Karpas-422 (cell line): ENCODE measurements at places on chromosomes 11 and 22. TPM values are rescaled to one million over a fixed set of nuclear protein-coding genes. Genes with fewer than 3 reads are reported as not detected.

The JAML gene
- 5.4 and 9.1 TPM in 2 replicates for total RNA-seq

The OOSP3 gene
- total RNA-seq, result not detected in 2 replicates

The SUSD2 gene
- 0.14 and 0.26 TPM in 2 replicates for total RNA-seq

The CASP1 gene
- 3.9 and 8.0 TPM in 2 replicates for total RNA-seq

The PLEKHB1 gene
- total RNA-seq, result 3.1 and 6.0 TPM in 2 replicates

DNA sequence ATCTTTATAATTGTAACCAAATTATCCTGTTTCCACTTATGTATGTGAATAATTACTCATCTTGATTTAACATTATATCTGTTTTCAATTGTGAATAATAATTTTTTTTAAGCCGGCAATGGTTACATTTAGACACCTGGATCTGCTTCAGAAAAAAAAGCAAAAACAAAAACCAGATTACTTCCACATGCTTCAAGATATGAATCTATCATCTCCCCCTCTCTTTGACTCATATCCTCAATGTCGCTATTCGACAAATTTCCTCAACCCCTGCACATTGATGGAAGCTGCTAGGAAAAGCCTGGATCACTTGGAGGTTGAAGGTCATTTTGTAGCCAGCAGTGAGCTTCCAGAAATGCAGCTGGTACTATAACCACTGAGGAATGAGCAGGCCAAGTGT, 42.7 kb downstream of the SLC1A2 start:
- DNase-seq, result no peak

DNA sequence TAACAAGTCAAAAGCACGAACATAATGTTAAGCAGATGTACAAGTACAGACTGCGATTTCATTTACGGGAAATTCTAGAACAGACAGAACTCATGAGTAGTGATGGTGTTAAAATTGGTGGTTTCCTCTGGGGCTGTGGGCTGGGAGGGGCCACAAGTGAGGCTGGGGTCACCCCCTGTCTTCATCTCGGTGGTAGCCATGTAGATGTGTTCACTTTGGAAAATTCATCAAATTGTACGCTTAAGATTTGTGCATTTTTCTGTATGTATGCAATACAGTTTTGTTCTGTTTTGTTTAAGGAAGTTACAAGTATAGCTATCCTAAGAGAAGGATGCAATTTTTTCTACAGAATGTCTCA, 504 bp upstream of the ASCC2 start:
- no peak for DNase-seq

DNA sequence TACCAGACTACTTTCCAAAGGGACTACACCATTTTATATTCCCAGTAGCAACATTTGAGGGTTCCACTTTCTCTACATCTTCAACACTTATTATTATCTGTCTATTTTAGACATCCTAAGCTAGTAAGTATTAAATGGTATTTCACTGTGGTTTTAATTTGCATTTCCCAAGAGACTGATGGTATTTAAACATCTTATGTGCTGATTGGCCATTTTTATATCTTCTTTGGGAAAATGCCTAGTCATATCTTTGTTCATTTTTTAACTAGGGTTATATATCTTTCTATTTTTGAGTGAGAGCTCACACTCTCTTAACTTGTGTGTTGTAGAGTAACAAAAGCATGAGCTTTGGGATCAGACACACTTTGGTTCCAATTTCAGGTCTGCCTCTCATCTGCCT, 73.7 kb downstream of the PRCP start:
- DNase-seq, result peak; percentile 57

DNA sequence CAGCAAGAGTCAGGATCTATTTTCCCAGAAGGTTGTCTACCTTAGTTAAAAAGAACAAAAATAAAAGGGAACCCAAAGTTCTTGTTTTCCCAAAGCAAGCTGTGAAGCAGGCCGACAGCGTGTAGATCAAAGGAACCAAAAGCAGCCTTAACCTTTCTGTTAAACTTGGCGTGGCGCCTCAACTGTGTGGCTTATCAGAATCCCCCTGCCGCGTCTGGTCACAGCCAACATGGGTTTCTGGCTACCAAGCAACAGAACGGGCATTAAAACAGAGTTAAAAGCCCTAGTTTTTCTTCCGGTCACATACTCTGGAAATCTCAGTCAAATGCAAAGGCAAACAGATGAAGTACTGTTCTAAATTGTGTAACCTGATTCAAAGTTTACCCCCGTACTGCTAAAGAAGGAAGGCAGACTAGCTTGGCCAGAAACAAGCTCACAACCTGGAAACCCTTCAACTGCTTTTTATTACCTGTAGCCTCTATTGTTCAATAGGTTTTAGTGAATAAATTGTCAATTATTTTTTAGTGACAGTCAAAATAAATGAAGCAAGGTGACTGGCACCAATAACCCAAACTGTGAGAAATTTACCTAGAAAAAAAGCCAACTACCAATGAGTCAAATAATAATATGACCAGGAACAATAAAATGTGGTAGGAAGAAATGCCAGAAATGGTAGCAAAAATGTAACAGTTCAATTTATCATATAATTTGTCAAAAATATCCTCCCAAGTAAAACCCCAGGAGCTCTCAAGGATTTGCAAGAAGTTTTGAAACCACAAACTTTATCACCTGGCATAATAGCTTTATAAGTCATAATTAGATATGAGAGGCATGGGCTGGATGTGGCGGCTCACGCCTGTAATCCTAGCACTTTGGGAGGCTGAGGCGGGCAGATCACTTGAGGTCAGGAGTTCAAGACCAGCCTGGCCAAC, 21.4 kb downstream of the CHKA start:
- DNase-seq, result no peak

GRCh38 chr11:41970681-41971080, 511.2 kb upstream of the LRRC4C start:
- DNase-seq, result no peak

- no peak for DNase-seq
Measured at GRCh38 chr11:79088967-79089366, 351.9 kb downstream of the TENM4 start.

- DNase-seq, result no peak
Measured at GRCh38 chr11:130808541-130808940, 107.7 kb downstream of the SNX19 start.

- DNase-seq, result no peak
Measured at GRCh38 chr11:22006901-22007300, 186.0 kb upstream of the ANO5 start.

DNA sequence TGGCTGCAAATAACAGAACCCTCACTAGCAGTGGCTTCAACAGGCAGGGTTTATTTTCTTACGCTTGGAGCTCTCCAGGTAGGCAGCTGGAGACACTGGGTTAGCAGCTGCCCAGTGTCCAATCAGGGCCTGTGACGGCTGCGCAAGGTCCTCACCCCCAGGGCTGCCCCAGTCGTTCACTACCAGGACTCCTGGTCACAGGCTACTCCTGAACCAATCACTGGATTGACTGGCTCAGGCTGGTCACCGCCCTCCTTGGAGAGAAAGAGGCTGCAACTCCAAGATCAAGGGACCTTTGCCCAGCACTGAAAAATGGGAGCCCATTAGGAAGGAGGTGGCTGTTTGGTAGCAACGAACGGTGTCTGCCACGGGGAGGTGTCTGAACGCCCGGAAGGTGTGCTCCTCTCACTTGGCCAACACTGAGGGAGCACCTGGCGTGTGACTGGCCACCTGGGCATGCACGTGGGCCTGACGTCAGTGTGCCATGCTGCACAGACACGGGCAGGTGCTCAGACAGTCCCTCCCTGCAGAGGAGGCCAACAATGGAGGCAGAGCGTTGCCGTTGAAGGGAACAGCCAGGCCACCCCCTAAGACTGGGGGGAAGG, 5.1 kb downstream of the ARSA start:
- DNase-seq, result no peak

GRCh38 chr22:30485362-30485988, 13.7 kb upstream of the SEC14L3 start:
- DNase-seq, result peak; percentile 83

DNA sequence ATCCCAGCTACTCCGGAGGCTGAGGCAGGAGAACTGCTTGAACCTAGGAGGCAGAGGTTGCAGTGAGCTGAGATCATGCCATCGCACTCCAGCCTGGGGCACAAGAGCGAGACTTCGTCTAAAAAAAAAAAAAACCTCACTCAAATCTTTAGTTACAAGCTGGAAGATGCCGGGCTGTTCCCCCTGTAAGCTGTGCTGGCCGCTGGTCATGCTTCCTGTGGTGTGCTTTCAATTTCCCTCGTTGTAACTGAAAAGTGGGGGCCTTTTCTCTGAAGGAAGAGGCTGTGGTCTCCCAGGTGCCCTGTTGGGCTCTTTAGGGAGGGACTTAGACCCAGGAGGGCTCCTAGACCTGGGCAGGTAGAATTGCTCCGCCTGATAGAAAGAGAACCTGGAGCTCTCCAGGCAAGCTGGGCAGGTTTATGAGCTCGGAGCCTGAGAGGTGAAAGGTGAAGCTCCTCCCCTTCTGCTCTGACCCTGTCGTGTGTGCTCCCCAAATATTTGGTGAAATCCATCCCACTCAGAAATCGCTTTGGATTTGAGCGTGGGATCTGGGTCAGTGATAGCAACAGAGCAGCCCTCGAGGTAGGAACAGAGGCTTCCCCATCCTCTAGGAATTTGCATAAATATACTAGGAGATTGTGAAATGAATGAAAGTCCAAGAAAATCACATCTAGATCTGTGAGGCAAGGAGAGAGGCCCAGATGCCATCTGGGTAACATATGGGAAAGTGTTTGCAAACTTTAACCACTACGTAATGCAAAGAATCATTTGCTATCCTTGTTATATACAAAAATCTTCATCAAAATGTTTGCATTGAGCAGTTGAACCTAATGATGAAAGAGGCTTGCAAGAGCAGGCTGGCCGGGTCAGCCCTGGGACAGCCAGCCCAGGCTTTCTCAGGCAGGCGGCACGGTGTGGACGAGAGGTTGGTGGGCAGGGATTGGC, 154.3 kb downstream of the FBXO7 start:
- no peak for DNase-seq

- DNase-seq, result no peak
Measured at GRCh38 chr11:22466351-22466750, 128.2 kb downstream of the SLC17A6 start.

DNA sequence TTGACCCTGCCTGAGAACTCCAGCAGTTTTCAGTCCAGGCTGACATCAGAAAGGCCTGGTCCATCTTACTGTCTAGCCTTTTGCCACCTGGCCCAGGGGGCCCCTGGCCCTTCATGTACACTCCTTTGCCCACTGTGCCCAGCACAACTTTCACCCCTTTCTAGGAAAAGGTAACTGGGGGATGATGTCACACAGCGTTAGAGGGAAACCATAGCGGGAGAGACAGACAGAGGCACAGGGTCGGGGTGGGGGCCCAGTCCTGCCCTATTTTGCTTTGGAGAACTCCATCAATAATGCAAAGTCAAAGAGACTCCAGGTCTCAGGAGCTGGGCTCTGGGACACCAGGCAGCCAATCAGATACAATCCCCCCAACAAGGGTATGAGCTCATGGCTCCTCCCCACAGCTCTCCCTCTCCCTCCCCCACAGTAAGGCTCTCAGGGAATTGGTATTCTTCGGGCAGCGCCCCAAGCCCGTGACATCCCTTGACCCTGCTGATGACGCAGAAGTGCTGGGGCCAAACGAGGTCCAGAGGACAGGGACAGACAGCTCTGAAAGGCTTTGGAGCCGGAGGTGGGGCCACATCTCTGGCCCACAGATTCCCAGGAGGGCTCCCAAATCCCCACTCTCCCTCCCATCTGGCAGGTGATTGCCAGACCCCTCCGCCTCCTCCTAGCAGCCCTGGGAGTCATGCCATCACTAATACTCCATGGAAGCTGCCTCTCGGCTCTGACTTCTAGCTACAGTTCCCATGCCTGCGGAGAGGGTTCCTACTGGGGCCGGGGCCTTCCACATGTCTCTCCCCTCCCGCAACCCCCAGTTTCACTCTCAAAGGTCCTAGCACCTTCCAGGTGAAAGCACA, 5.9 kb downstream of the USP2 start:
- DNase-seq, result no peak

- peak; percentile 95 for DNase-seq
Measured at GRCh38 chr11:119018074-119018938, at the start of the genes RPS25 and TRAPPC4. Gene RPS25, minus strand, starts transcription at chr11:119018343. Its CDS starts 59 bp downstream, at chr11:119018284. Gene TRAPPC4, plus strand, starts transcription at chr11:119018766. Its CDS starts 30 bp downstream, at chr11:119018796.

- DNase-seq, result no peak
Measured at GRCh38 chr11:22479971-22480720, 142.0 kb downstream of the SLC17A6 start.

DNA sequence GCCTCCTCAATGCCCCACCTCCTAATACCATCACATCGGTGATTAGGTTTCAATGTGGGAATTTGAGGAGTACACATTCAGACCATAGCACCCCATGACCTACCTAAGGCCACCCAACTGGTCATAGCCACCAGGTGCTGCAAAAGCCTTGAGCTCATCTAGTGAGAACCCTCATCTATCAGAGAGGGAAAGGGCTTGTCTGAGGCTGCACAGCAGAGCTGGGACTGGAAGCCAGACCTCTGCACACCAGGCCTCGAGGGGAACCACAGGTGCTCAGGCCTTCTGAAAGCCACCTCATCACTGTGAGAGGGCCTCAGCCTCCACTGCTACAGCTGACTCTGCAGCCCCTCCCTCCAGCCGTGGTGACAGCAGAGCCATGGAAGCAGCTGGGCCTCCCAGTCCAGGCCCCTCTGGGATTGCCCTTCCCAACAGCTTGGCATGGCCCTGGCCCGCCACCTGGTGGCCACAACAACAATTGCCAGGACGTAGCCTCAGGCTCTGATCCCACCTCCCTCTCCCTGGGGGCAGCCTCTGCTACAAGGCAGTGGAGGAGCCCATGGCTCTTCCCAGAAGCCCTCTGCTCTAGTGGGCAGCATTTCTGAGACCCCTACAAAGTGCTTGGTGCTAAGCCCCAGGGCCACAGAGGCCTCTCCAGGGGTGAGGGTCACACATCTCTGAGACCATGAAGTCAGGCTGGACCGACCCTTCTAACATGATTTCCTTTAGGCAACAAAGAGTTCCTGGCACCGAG, 41.0 kb upstream of the PRDM11 start:
- DNase-seq, result peak; percentile 83

DNA sequence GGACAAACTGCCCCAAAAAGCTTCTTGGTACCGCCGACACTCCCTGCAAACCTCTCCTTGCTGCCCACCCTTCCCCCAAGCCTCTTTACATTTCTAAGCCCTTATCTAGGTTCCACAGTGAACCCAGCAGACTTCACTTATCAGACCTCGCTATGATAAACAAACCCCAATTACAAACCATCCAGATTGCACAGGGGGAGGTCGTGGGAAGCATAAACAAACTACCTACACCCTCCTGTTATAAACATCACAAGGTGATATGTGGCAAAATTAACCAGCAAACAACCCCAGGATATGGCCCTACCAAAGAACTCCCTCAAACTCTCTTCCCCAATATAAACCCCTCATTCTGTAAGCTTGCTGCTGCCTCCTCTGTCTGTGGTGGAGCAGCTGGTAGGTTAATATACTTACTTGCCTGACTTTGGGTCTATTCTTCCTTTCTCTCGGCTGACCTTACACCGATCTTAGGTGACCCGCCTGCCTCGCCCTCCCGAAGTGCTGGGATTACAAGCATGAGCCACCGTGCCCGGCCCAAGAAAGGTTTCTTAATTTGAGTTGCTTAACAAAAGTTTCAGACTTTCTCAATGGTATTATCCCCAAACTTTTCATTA, 66.0 kb upstream of the TENM4 start:
- DNase-seq, result no peak

GRCh38 chr11:119560291-119560690, 137.3 kb upstream of the THY1 start:
- no peak for DNase-seq

- DNase-seq, result no peak
Measured at GRCh38 chr11:77502346-77502905, 28.5 kb upstream of the PAK1 start.

GRCh38 chr11:16986434-16987204, 27.6 kb downstream of the PLEKHA7 start:
- peak; percentile 34 for DNase-seq

GRCh38 chr11:27158456-27159334, 118.1 kb downstream of the BBOX1 start:
- peak; percentile 74 for DNase-seq
